ENCODE measurements at places on chromosomes 1 and 21.
A peak's percentile ranks its signal among the peaks of the same experiment; 100 is the strongest.

GRCh38 chr1:41641475-41641814, 157.0 kb upstream of the EDN2 start:
- peak; percentile 20 for DNase-seq

DNA sequence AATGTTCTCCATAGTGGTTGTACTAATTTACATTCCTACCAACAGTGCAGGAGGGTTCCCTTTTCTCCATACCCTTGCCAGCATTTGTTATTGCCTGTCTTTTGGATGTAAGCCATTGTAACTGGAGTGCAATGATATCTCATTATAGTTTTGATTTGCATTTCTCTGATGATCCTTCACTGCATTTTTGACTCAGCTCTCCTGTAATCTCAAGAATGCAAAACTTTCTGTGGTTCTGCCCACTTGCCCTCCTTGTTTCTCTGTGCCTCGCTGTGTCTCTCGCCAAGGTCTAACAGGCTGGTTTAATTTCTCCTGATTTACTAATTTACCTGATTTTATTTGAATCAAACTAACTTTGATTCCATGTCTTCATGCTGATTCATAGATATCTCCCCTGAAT, 407.9 kb downstream of the ZP4 start:
- DNase-seq: no peak

GRCh38 chr1:226902601-226903000, 32.2 kb downstream of the PSEN2 start:
- DNase-seq: no peak

GRCh38 chr21:14918527-14918926, 146.3 kb downstream of the NRIP1 start:
- DNase-seq: no peak

DNA sequence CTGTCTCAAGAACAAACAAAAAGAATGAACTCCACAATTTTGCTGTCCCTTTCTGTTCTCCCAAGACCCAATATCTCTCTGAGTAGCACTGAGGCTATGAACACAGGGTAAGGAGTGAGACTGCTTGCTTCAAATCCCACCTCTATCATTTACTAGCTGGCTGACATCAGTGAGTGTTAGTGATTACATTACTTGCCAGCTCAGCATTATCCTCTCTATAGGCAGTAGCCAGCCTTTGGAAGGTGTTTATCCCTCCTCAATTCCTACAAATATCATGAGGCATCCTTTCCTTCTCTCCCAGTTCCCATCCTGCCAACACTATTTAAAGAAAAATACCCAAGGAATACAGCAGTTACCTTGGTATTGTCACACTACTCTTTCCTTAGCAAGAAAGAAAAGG, 3.0 kb downstream of the PIK3C2B start:
- DNase-seq: no peak

All from stimulated activated naive CD4-positive, alpha-beta T cell treated with Interleukin-2 at 50 U/mL for 16 hours (primary cell).